ENCODE measurements at places on chromosomes 11 and 22.
A peak's percentile ranks its signal among the peaks of the same experiment; 100 is the strongest.

DNA sequence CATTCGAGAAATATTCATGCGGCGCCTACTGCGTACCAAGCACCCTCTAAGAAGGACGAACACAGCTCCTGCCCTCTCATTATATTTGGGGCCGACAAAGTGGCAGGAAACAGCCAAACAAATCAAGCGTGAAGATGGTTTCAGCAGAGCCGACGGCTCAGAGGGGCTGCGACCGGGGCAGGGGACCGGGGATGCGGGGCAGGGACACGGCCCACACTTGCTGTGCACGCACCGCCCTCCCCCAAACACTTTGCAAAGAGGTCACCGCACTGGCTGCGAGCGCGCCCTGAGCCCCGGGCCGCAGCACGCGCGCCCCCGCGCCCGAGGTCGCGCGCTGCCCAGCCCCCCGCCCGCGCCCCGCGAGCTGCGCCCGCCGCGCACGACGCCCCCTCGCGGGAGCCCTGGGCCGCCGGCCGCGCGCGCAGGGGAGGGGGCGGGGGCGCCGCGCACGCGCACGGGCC is 255 bp upstream of the SYNGR1 start:
- DNase-seq, result no peak

DNA sequence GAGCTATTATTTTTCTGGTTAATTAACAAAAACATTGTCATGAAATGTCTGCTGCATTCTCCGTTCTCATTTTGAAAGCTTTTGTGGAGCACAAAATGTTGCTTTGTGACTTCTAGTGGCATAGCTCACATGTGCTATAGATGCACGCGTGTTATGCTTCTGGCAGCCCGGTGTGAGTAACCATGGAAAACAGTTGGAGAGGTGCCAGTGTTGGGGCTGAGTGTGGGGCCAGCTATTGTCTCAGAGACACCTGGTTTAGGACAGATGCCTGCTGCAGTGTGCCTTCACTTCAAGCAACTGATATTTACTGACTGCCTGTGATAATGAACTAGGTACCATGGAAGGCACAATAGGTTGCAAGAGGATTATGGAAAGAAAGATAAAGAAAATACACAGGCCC is 760.6 kb downstream of the NTM start:
- no peak for DNase-seq

GRCh38 chr22:35717572-35717971 is at the start of gene APOL5:
TSS of gene APOL5 (plus strand) at chr22:35717872. CDS start at chr22:35717872, 0 bp downstream.
- no peak for DNase-seq

GRCh38 chr22:39528681-39529486 is 3.7 kb downstream of the RPS19BP1 start:
- DNase-seq, result peak; percentile 56

- DNase-seq, result no peak
Measured at GRCh38 chr11:69427337-69427736, 54.1 kb upstream of the LINC01488 start.

DNA sequence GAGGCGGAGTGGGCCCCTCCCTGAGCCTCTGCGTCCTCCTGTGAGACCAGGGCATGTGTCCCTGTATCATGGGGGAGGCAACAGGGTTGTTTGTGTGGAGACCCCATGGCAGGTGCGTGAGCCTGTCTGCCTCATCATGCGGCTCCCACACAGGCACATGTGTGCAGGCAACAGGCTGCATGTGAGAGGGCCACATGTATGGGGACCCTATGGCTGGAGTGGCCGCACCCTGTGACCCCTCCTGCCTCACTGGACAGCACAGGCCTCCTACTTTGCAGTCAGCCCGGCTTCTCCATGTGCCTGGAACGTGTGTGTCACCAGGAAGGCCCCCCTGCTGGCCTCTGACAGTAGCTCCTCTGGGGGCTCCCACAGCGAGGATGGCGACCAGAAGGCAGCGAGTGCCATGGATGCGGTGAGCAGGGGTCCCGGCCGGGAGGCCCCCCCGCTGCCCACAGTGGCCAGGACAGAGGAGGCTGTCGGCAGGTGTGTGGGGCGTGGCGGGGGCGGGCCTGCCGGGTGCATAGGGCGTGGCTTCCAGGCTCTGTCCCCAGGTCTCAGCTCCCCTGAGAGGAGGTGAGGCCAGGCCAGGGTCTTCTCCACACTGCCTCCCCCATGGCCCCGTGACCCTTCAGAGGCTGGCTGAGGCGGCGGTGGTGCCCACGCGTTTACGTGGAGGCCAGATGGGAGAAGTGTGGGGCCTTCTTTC is 34.1 kb downstream of the SBF1 start:
- no peak for DNase-seq

DNA sequence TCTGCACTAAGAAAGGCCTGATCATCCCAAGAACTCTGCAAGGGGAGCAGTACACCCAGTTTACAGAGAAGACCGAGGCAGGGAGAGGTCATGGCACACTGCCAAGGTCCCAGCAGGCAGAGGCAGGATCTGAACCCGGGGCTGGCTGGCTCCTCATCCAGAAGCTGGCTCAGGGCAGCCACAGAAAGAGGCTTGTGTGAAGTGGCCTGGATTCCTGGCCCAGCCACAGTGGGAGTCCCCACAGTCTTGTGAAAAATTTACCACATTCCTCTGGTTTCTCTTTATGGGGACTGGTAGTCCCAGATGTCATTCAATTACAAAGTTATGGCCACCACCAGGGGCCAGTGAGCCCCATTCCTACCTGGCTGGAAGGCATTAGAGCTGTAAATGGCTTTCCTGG is 440.5 kb downstream of the MIAT start:
- no peak for DNase-seq

DNA sequence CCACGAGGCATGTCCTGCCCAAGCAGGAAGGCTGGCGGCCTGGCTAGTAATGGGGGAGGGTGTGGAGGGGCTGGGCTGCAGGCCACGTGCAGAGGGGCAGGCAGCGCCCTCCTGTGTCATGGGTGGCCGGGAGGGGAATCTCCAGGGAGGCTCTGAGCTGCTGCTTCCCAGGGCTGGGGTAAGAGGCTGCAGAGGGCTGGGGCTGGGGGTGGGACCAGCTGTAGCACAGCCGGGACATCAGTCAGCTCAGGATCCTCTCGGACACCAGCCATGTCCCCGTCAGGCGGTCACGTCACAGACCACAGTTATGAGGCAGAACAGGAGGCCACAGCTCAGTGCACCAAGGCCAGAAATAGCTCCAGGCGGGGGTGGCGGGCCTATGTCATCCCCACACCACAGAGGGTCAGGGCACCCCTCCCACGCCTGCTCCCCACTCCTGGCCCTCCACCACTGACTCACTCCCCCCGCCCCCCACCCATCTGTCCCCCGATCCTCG is 21.1 kb downstream of the RTN4R start:
- no peak for DNase-seq

DNA sequence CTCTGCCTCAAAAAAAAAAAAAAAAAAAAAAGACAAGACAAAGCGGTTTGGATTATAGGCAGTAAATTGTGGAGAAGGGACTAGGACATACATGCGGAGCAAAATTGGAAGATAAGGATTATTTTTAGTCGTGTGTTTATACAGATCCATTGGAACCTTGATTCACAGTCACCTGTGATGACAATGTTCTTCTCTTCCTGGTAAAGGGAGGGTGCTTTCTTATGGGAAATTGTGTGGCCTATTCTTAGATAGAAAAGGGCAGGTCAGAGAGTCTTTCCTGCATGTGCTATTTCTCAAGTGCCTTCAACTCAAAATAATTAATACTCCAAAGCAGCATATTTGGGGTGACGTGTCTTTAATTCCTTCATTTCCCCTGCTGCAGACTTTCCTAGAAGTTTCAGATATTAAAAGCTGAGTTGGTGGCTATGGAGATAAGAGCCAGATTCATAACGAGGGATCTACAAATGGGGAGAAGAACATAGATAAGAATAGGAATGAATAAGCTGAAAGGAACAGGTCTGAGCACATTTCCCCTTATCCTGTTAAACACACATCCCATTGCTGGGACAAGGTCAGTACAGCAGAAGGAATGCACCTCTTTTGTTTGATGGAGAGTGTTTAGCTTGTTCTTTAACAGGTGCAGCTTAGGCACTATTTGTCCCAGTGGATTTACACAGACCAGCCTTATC is 22.5 kb downstream of the GSTT2B start:
- DNase-seq, result peak; percentile 49

GRCh38 chr22:44181033-44181911 is 547 bp downstream of the PARVG start:
- DNase-seq, result no peak

- peak; percentile 98 for DNase-seq
Measured at GRCh38 chr11:65491614-65492386, 7.0 kb upstream of the MALAT1 start.

DNA sequence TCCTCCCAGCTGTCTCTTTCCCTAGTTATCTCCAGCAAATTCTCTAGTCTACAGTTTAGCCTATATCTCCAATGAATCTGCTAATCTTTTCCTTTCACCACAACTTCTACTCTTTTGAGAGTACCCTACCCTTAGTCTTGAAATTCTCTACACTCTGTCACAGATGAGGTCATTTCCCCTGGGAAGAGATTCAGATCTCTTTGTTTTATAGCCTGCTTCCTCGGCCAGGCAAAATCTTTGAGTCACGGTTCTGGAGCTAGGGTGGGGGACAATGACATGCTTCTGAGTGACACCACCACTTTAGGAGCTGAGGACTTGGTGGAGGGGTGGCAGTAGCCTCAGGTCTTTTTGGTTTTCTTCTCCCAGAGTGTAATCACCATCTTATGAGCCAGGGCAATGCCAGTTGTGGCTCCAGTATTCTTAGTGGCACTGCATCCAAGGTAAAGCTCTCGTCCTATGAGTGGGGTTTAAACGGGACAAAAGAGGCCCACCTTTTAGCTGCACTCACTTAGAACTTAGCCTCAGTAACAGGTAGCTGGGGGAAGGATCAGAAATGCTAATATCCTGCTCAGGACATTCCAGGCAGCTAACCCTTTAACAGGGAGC is 98.5 kb upstream of the RRM1 start:
- DNase-seq, result peak; percentile 34

DNA sequence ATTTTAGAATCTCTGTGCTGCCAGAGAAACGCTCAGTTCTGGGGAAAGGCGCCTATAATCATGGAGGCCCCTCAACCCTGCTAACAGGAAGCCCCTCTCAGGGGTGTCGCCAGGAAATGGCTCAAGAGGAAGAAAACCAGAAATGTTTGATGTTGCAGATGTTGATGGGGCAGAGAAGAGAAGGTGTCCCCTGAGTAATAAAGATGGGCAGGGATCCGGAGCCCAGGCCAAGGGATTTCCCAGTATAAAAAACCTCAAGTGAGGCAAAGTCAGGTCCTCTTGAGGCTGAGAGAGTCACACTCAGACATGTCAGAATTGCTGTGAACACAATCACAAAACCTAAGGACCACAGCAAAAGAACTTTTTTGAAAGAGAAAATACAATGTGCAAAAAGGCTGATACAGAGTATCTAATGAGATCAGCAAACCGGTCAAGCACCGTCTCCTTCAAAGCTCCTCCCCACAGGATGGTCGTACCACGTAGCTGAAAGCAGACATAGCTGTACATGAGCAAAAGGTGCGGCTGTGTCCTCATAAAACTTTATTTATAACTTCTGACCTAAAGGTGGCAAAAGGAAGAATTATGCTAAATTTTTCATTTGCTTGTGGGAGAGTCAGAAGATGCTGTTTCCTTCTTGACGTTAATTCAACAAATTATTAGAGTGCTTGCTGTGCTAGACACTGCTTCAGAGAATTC is 12.2 kb downstream of the MOV10L1 start:
- DNase-seq, result no peak

DNA sequence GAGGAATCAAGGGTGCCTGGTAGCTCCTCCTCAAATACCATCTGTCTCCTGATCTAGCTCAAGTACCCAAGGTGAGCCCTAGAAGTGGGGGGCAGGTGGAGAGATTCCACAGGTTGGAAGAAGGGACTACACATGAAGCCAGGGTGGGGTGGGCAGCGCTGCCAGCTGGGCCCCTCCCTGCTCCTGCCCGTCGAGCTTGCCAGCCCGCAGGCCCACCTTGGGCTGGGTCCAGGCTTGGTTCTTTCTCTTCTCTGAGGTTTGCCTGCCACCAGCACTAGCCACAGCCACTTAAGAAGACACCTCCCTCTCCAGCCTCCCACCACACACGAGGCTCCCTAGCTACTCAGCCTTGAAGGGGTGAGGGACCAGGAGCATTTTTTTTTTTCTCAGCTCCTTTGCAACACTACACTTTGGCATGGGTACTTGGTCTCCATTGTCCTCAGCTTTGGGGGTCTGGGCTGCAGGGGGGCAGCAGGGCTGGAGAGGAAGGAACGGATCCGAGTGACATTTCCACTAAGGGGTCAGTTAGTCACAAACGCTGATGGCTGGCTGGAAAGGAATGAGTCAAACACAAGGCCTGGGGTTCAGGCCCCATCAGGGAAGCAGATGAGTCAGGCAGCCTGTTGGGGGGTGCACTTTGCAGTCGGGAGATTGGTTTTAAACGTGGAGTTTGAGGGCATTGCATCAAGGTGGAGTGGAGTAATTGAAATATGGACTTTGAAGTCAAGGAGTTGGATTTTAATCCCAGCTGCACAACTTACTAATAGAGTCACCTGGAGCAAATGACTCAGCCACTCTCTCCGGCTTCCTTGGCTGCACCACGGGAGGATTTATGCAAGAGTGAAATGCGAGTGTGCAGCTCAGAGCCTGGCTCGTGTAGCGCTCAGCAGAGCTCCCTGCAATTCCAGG is 7.4 kb upstream of the NPTXR start:
- peak; percentile 52 for DNase-seq

- peak; percentile 73 for DNase-seq
Measured at GRCh38 chr11:80146232-80146631, 705.4 kb upstream of the TENM4 start.

DNA sequence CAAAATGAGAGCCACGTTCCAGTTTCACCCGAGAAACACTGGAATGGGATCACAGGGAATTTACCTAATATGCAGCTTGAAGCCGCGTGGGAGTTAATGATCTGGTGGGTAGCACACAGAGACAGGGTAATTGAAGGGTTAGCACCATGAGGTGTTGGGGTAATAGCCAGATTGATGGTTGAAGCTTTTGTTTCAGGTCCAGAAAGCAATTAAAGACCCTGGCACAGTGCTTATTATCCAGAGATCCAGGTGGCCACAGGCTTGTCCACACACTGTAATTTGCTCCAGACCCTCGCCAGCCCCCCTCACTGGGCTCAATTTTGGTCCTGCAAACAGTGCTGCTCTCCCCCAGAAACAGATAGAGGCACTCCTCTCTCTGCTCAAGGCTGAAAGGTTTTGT is 282.5 kb upstream of the ISX start:
- no peak for DNase-seq

GRCh38 chr11:14907411-14908213 is 15.6 kb upstream of the CYP2R1 start:
- peak; percentile 35 for DNase-seq

DNA sequence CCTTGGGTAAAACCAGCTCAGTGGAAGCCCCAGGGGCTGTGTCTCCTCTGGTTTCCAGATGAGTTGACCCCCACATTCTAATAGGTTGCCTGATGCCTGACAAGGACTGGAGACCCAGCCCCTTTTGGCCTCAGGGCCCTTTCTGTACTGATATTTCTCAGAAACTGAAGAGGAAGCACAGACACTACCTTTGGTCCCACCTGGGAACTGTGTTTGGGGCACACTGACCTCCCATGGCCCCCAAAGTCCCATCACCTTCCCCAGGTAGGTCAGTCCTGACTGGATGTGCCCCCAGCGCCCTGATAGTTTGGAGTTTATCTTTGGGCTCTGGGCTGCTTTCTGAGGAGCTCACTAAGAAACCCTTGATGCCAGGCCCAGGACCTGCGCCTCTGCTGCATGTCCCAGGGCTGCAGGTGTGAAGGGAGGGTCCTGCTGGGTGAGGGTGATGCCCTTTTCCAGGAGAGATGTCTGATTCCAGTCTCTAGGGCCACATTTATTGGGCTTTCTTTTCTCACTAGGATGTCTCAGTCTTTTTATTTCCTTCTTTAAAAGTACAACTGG is 106.7 kb downstream of the GGTLC2 start:
- DNase-seq, result no peak
